HuH-7.5 (cell line): ENCODE measurements at places on chromosomes 5 and 9.

DNA sequence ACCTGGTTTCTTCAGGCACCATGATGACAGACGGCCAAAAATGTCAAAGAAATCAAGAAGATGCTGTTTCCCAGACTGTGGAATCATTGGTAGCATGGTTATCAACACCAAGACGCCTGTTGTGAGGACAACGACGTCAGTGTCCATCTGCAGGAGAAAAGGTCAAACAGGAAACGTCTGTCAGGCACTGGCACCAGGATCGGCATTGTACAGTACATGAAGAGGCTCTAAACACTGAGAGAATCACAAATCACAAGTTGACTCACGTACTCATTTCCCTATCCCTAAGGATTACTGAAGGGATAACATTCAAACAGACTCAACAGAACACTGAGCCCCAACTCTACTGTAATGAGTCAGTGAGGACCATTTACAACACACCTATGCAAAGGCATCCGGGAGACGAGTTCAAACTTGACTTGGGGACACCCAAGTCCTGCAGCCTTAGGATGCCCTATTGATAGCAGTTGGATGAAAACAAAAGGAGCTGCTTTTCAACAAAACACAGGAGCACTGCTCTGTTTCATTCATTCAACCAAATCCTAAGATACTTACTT, 21.0 kb downstream of the TSC1 start:
- no peak for DNase-seq

DNA sequence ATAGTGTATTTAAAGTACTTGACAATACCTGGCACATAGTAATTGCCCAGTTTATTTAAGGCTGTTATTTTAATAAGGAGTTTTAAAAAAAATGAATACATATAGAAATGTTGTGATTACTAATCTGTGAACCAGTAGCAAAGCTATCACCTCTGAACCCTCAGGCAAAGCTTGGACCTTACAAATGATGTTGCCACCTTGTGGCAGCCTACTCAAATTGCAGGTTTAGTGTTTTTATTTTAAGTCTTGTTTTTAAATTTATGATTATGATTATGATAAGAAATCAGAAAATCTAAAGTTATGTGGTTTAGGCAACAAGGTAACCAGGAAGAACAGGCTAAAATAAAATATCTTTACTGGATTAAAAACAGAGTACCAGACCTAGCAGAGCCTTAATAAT, 35.8 kb downstream of the PPARGC1B start:
- DNase-seq, result no peak

- no peak for DNase-seq
Measured at GRCh38 chr5:140965905-140966292, 377 bp upstream of the PCDHAC2 start.

- DNase-seq, result no peak
Measured at GRCh38 chr5:112119508-112119907, 299.6 kb downstream of the EPB41L4A start.

DNA sequence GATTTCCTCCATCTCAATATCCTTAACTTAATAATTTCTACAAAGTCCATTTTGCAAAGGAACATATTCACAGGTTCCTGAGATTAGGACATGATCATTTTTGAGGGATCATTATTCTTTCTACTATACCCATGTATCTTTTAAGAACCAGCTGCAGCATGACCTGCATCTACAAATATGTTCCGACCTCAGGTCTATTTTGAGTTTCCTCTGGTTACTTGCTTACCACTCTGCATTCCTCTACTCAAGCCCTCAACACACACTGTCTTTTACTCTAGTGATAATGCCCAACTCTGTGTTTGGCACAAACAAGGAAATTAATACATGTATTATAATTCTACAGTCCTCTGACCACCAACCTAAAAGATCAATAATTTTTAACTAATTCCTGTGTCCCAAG, 386.1 kb downstream of the DNAH5 start:
- DNase-seq, result no peak
